Effector memory CD4-positive, alpha-beta T cell (primary cell): ENCODE measurements at places on chromosomes 5 and 9.

DNA sequence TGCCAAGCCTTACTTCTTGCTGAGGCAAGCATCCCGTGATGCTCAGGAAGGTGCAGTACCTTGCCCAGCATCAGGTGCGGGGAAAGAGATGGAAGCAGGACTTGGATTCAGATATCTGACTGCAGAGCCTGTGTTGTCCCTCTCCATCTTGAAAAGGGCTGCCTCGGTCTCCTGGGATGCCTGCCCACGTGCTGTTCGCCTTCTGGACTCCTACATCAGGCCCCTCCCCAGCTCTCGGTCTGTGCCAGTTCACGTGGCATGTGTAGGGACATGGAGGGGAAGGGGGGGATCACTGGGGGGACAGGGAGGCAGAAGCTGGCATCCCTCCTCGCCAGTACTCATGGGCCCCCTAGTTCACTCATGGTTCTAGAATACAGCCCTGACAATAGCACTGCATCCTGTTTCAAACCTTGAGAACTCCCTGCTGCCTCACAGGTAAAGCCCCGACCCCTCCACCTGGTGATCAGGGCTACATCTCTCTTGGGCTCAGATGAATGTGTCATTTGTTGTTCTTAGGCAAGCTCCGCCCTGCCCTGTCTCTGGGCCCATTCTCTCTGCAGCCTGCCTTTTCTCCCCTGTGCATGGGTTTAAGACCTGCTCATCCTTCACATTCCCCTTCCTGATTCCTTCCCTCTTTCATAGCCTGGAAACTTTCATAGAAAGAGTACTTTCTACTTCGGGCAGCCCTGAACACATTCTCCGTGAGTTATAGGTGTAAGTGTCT is 38.9 kb upstream of the SLC25A51 start:
- no peaks in the 10 kb centered on the region for H3K4me1 ChIP-seq
- no peak overlapping the region for H3K27ac ChIP-seq
- H3K4me3 ChIP-seq = no peak overlapping the region
- no peaks in the 10 kb centered on the region for H3K36me3 ChIP-seq

DNA sequence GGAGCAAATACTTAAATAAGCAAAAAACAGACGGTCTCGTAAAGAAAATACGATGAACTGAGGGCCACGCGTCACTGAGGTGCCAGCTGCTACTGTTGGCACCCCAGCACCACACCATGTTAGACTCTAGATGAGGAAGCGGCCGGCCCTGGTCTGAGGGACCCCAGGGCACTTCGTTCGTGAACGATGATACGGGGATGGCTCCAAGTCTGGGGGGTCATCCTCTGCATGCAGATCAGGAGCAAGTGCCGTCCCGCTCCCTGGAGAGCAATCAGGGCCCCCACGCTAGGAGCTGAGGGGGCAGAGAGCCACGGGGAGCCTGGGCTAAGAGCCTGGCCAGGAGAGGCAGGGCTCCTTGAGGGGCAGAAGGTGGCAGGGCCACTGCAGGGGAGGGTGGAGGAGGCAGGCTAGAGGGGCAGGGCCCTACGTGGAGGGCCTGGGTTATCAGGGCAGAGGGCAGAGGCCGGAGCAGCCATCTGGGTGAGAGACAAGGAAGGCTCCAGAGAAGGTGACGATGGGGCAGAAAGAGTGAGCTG is 24.1 kb downstream of the SARDH start:
- no peak for DNase-seq
- no peaks in the 10 kb centered on the region for H3K27me3 ChIP-seq
- H3K36me3 ChIP-seq = no peaks in the 10 kb centered on the region
- H3K27ac ChIP-seq = no peak overlapping the region
- peaks cover 10% of the 10 kb centered on the region for H3K4me1 ChIP-seq
- H3K4me3 ChIP-seq = no peak overlapping the region

DNA sequence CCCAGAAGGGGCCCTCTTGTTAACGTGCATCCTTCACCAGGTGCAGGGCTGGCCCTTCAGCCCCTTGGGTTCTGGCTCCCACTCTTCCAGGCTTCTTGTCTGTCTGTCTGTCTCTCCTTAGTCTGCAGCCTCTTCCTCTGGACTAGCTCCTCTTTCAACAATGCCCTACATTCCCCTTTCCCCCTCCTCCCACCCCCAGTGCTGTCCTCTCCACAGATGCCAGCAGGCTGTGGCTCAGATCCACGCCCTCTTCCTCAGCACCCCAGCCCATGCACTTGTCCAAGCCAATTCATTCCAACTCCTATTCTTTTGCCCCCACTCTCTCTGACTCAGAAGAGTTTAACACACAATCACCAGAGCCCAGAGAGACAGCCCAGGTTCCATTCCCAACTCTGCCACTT is 45.2 kb upstream of the ALDH1B1 start:
- no peak for DNase-seq
- H3K4me3 ChIP-seq = no peak overlapping the region
- no peak overlapping the region for H3K27ac ChIP-seq
- H3K27me3 ChIP-seq = no peaks in the 10 kb centered on the region

- no peak for DNase-seq
- H3K4me3 ChIP-seq = no peak overlapping the region
- H3K27ac ChIP-seq = no peak overlapping the region
These were observed 128.7 kb upstream of the OTULINL start for GRCh38 chr5:14452685-14453454.

- H3K36me3 ChIP-seq = no peaks in the 10 kb centered on the region
- no peak overlapping the region for H3K27ac ChIP-seq
- DNase-seq = no peak
- no peaks in the 10 kb centered on the region for H3K4me1 ChIP-seq
- no peaks in the 10 kb centered on the region for H3K27me3 ChIP-seq
These were observed 756.8 kb upstream of the CDH6 start for GRCh38 chr5:30436691-30437090.

DNA sequence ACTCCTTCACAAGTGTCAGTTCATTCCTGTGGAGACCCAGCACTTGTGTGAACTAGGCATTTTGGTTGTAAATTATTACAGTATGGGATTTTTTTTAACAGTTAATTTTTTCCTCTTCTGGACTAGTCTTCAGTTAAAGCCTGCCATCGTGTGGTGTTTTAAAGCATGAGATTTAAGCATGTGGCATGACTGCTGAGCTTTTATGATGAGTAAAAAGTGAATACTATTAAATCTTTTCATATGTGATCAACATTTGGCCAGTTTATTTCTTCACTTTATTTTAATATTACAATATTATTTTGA is 25.0 kb downstream of the LMNB1 start:
- H3K36me3 ChIP-seq = no peaks in the 10 kb centered on the region
- DNase-seq = no peak
- H3K4me3 ChIP-seq = no peak overlapping the region
- no peaks in the 10 kb centered on the region for H3K27me3 ChIP-seq
- H3K27ac ChIP-seq = no peak overlapping the region

DNA sequence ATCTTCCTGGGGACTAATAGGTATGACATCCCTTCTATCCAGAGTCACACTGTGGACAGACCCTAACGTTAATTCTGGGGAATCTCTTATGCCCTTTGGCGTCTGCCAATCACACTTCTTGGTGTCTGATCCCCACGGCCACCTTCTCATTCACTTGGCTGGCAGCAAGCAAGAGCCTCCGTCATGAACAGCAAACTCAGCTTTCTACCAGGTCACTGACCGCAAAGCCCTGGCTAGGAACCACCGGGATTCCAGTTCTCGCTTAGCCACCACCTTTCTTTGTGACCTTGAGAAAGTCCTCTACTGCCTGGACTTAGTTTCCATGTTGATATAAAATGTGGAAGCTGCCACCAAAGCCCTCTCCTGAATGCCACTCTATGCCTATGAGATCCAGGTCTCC is 67.7 kb upstream of the FCN1 start:
- no peaks in the 10 kb centered on the region for H3K4me1 ChIP-seq
- H3K27ac ChIP-seq = no peak overlapping the region
- H3K27me3 ChIP-seq = no peaks in the 10 kb centered on the region
- H3K36me3 ChIP-seq = no peaks in the 10 kb centered on the region

DNA sequence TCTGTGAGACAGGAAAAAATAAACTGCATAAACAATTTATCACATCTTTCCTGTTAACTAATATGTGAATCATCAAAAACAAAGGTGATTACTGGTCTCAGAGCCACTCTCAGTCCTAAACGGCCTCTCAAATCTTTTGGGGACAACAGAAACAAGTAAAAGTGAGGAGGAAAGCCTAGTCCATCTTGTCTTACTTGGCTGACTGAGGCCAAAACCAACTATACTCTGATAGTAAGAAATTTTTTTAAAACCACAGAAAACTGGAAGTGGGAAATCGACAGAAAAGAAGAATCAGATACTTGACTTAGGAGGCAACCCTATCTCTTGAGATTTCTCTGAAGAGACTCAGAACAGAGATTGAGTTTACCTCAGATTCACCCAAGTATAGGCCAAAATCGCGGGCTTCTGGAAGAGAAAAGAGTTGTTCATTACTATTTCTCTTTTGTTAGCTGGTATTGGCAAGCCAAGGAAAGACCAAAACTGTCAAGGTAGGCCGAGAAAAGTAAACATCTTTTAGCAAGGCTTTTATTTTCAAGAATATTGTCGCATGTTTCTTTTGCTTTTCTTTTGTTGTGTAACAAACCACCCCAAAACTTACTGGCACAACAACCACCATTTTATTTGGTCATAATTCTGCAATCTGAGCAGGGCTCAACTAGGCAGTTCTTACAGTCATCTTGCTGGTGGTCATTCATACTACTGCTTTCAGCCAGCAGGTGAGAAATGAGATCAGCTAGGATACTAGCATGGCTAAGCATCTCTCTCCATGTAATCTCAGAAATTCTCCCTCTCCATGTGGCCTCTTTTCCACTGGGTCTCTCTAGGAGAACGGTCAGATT is 46.1 kb downstream of the RFX3 start:
- H3K36me3 ChIP-seq = no peaks in the 10 kb centered on the region
- peaks cover 12% of the 10 kb centered on the region for H3K4me1 ChIP-seq
- H3K4me3 ChIP-seq = no peak overlapping the region

DNA sequence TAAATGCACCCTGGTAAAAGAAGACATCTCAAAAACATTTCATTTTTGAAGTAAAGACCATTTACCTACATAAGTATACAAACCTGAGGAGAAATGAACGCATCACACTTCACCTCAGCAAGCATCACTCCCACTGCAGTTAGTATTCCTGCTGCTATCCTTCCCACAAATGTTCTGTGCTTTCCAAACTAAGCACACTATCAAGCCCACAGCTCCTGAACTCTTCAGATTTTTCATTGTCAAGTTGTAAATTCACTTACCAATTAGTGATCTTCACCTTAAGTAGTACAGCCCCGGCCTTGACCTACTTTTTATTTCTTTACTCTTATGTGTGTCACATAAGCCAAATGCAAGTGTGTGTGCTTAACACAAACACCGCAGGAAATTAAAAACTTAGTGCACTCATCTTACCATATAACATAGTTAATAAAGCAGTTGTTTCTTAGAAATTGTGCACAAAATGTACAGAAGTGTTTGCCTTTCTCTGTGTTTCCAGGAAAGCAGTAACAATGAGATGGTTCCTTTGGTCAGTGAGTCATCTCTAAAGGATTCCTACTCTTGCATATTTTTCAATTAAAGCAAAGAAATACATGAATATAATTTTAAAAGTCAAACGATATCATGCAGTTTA is 169.4 kb downstream of the APBA1 start:
- H3K4me1 ChIP-seq = peaks cover 2% of the 10 kb centered on the region
- H3K27me3 ChIP-seq = no peaks in the 10 kb centered on the region
- no peak for DNase-seq
- no peak overlapping the region for H3K4me3 ChIP-seq
- no peaks in the 10 kb centered on the region for H3K36me3 ChIP-seq
- H3K27ac ChIP-seq = no peak overlapping the region

DNA sequence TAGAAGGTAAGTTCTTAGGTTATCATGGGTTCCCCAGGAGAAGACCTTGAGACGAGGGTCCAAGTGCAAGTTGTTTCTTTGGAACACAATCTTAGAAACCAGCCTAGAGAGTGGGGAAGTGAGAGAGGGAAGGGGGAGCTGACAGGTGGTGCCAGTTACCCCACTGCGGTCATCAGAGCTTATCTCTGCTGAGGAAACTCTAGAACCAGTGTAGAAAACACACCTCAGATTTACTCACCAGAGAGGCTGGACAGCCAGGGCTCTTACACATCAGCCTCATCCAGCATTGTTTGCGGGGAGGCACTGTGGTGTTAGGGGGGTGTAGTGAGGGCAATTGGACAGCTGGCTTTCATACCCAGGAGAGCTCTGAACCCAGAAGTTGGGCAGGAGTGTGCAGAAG is 206.5 kb upstream of the RAI14 start:
- H3K27me3 ChIP-seq = no peaks in the 10 kb centered on the region
- H3K4me3 ChIP-seq = no peak overlapping the region
- no peaks in the 10 kb centered on the region for H3K36me3 ChIP-seq
- no peak for DNase-seq
- H3K27ac ChIP-seq = no peak overlapping the region
- H3K4me1 ChIP-seq = no peaks in the 10 kb centered on the region

DNA sequence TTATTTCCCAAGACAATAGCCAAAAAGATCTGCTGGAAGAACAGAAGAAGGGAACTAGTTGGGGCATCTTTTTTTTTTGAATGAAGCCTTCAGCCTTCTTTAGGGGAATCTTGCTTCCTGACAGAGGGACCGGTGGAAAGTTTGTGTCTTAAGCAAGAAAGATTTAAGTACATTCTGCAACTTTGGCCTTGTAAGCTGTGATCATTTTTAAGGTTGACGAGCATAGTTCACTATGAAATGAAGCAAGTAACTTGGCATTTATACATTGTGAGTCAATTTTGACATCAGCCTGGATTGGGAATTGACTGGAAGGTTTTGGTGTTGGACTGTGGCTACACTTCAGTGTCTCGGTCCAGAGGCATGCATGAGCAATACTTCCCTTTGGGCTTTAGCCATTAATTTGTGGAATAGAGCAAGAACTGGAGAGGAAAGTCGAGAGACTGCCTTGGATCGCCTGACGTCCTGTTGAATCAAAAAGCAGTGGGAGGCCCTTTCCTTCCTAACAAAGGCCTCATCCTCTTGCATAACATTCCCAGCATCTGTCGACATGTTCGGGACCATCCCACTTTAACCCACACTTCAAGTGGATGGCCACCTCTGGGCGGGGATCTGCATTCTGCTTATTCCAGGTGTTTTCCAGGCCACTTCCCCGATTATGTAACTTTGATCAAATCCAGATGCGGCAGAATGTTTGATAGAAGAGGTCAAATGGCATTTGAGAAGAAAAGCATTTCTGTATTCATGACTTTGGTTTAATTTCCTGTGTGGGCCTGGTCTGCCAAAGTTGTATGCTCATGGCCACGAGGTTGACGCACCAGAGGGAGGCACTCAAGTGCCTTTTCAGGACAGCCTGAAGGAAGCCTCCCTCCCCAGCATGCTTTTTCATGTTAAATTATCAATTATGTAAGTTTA is 12.5 kb downstream of the ABL1 start:
- no peak overlapping the region for H3K27ac ChIP-seq
- no peaks in the 10 kb centered on the region for H3K36me3 ChIP-seq
- no peaks in the 10 kb centered on the region for H3K4me1 ChIP-seq
- H3K27me3 ChIP-seq = no peaks in the 10 kb centered on the region
- no peak for DNase-seq
- H3K4me3 ChIP-seq = no peak overlapping the region
